Diencephalon (tissue), 1 donor: ENCODE measurements at places on chromosomes 7 and 10. TPM values are rescaled to one million over a fixed set of nuclear protein-coding genes. Genes with fewer than 3 reads are reported as not detected.

The FERD3L gene
- total RNA-seq = not detected

The LIPN gene
- total RNA-seq = not detected

The HHEX gene
- 2.8 TPM for total RNA-seq

The PKD2L1 gene
- total RNA-seq = 0.46 TPM

The MMD2 gene
- total RNA-seq = 8.5 TPM

The C10orf53 gene
- not detected for total RNA-seq

The ZYX gene
- total RNA-seq = 13.1 TPM

The HECW1 gene
- 48.0 TPM for total RNA-seq

The NEUROD6 gene
- total RNA-seq = 4.2 TPM

The VAX1 gene
- total RNA-seq = 4.6 TPM

The LSM8 gene
- total RNA-seq = 87.4 TPM

The ZNF282 gene
- 20.1 TPM for total RNA-seq

The ENO4 gene
- total RNA-seq = 3.9 TPM
